ENCODE measurements at places on chromosomes 6 and 20.

- DNase-seq, result peak; percentile 44
These were observed 37.3 kb upstream of the BPIFA2 start for GRCh38 chr20:33130568-33131061.

GRCh38 chr20:54293526-54293925 is 85.6 kb downstream of the PFDN4 start:
- peak; percentile 25 for DNase-seq

GRCh38 chr6:16840291-16840690 is 79.0 kb upstream of the ATXN1 start:
- DNase-seq, result no peak

DNA sequence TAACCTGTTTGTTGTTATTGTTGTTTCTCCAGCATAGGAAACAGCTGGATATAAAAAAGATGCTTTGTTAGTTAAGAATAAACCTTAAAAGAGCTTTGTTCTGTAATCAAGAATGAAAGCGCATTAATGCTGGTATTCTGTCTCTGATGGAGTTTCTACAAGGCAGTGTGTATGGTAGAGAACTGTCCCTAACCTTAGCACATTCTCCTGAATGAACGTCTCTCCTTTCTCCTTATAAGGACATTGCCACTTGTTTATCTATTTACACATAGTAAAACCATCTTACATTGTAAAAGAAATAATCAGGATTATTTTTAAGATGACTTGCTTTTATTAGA is 33.8 kb upstream of the LCA5 start:
- DNase-seq, result no peak

- DNase-seq, result no peak
These were observed 43.5 kb upstream of the EPB41L1 start for GRCh38 chr20:36110994-36111393.

DNA sequence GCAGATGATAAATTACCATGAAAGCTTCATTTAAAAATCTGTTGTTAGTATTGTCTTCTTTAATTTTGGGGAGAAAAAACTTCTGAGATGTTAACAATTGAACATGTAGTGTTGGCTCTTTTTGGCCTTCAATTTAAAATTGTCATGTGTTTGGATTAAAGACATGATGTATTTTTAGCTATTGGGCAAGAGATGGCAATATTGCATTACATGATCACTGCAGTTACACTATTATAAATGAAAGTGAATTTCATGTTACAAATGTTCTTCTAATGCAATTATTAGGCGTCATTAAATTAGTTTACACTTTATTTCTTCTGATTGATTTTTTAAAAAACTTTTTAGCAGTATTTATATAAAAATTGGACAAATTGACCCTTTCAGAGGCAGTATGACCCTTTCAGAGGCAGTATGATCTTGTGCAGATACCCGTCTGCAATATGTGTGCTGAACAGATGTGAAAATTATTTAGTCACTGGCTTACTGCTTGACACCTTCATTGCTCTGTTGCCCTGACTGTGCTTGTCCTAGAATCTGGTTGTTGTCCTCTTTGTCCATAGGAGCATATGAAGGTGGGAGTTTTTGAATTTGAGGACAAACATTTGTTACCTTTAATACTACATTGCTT is 25.8 kb downstream of the CDKAL1 start:
- peak; percentile 44 for DNase-seq

DNA sequence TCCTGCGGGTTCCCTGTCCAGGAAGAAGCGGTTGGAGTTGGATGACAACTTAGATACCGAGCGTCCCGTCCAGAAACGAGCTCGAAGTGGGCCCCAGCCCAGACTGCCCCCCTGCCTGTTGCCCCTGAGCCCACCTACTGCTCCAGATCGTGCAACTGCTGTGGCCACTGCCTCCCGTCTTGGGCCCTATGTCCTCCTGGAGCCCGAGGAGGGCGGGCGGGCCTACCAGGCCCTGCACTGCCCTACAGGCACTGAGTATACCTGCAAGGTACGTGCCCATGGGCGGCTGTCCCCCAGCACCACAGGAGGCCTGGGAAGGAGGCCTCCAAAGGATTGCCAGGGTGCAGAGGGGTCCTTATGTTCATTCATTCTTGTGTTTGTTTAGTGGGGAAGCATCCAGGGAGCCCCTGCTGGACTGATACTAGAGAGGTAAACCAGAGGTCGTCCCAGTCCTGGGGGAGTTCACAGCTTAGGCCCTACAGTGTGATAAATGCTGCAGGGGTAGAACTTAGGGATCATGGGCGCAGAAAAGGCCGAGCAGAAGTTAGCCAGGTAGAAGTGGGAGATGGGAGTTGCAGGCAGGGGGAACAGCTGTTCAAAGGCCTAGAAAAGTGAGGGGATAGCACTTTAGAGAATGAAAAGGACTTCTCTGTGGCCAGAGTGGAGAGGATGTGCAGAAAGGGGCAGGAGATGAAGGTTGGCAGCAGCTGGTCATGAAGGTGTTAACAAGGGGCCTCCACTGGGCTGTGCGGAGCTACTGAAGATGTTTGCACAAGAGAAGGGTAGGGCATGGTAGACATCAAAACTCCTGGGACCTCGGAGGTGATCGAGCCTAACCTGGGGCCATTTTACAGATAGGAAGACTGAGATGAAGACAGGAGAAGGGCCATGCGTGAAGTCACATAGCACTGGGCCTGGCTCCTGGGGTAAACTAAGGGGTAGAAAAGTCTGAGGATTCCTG is 7.8 kb downstream of the TRIB3 start:
- DNase-seq, result no peak

- DNase-seq, result no peak
These were observed 193.5 kb upstream of the MANEA start for GRCh38 chr6:95383878-95384277.

DNA sequence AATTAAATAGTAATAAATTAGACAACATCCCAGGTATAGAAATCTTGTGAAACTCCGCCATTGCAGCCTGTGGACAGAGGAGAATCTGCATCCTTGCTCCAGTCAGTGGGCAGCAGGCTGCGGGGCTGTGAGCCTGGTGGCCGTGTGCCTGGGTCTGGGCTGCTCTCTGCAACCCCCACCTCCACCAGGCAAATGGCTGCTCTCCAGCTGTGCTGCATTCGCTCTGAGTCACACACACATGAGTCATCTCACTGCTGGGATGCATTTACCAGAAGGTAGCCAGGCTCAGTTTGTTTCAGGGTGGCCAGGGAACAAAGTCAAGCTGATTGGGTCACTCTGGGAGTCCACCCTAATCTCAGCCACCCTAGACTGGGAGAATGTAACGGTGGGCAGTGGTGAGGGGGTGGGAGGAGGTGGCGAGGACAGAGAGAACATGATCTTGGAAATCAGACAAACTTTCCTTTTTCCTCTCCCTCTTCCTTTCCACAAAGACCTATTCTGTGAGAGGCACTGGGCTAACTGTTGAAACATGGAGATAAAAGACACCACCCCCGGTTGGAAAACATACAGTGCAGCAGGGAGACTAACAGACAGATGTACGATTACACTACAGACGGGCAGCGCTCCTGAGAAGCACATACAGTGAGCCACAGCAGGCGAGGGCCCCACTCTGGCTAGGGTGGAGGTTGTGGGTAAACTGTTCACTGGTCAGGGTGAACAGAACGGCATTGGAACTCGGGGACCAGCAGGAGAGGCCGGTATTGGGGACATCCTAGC is 59.2 kb downstream of the TRAM2 start:
- DNase-seq, result peak; percentile 22

- no peak for DNase-seq
These were observed 58.6 kb upstream of the MANEA start for GRCh38 chr6:95518630-95519227.

DNA sequence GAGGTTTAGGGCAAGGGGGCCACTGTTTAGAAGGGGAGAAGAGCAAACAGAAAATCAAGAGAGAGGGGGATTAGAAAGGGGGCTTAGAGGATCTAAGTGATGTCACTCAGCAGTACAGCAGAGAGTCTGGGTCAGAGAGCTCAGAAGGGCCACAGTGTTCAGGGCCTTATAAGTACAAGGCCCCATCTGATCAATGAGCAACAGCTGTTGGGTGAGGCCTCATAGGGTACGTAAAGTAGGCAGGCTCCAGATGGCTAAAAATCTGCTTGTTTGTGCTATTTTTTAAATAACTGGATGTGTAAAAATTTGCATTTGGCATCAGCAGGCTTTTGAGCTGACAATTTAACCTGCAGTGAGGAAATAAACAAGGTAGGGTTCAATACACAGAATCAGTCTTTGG is 149.8 kb downstream of the SH3BGRL2 start:
- DNase-seq, result no peak

DNA sequence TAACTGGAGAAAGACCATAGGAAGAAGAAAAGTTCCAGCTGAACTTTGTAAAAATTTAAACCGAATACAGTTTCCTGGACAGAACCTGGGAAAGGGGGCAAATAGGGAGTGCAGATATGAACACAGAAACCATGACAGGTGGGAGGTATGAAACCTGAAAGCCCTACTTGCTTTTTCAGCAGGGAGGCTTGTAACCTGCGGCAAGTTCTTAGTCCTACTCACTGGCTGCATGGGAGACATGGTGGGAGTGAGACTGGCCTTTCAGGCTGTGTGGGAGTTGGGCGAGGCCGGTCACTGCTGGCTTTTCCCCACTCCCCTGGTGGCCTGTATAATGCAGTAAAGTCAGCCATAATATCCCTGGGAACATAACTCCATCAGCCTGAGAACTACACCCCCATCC is 54.2 kb downstream of the ROS1 start:
- DNase-seq, result no peak

DNA sequence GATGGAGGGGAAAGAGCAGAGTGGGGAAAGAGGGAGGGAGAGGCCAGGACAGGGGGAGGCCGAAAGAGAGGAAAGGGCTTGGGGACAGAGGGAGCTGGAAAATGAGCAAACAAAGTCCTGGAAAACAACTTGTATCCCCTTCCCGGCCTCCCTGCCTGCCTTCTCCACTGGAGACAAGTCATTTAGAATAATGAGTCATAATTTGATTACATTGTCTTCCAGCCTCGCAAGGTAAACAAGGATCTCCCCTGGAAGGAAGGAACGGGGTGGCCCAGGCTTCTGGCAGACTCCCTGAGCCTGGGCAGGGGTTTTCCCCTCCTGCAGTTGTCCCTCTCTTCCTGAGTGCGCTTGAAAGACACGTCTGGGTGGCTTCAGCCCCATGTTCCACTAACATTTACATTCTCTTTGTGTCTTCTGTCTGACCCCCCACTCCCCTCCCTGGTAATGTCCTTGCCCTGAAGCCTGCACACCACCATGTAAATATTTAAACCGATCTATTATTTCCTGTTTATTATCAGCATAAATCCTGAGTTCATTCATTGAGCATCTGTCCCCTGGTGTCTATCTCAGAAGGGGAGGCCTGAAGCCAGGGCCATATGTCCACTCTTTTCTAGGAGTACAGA is 12.1 kb upstream of the MRPS18A start:
- no peak for DNase-seq
